ENCODE measurements at places on chromosomes 2 and 18.

DNA sequence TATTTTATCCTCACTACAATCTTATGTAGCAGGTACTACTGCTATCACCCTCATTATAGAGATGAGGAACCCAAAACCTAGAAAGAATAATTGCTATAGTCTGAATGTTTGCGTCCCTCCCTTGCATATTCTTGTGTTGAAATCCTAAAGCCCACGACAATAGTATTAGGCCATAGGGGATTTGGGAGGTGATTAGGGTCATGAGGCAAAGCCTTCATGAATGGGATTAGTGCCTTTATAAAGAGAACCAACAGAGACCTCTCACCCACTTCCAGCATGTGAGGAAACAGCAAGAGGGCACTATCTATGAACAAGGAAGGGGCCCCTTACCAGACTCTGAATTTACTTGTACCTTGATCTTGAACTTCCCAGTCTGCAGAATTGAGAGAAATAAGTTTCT, 500.3 kb upstream of the FAM98A start:
- DNase-seq = no peak

DNA sequence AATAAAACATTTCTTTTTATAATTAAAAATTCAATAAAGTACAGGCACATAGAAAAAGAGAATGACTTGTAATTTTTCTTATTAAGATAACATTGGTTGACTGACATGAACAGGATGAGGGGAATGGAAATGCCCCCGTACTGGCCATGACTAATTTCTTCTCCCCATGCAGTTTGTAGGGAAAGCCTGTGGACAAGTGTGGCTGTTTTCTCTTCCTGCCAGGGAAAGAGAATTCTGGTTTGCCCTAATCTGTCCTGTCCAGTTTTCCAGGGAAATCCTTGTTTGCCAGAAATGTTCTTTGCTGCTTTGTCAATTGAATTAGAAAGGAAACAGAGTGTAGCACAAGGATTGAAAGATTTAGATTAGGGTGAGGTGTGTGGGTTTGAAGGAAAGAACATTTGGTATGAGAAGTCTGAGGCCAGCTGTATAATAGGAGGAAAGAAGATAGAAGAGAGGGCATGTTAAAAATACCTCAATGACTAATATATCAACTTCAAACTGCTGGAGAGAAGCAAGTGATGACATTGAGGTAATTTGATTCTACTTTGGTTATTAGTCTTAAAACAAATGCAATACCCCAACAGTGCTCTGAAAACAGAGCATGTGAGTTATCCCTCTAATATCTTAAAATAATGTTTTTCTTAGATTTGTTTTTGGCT, 593.9 kb upstream of the ZNF804A start:
- DNase-seq = no peak

- no peak for DNase-seq
Measured at GRCh38 chr2:71898375-71898774, 249.3 kb downstream of the CYP26B1 start.

GRCh38 chr2:36489281-36489680, 108.7 kb downstream of the FEZ2 start:
- no peak for DNase-seq

DNA sequence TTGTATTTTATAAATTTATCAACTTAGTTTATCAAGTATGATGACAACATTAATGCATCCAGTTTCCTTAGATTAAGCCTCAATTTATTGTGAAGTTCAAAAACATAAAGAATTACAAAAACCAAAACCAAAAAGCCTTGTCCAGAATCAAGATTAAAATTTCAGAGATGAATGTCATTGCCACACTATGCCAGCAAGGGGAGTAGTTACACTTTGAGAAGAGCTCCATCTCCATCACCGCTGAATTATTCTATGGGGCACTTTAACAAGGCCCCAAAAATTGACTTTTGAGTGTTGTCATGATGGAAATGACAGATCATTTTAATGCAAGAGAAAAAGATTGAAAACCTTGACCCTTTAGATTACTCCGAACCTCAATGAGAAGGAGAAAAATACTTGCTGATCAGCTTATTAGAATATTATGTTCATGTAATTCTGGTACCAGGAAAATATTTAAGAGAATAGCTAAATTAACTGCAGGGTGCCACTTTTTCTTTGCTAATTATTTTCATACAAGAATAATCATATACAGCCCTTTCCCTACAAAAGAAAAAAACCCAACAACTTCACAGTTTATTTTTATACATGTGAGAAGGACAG, 152.5 kb upstream of the AQP4 start:
- peak; percentile 44 for DNase-seq

DNA sequence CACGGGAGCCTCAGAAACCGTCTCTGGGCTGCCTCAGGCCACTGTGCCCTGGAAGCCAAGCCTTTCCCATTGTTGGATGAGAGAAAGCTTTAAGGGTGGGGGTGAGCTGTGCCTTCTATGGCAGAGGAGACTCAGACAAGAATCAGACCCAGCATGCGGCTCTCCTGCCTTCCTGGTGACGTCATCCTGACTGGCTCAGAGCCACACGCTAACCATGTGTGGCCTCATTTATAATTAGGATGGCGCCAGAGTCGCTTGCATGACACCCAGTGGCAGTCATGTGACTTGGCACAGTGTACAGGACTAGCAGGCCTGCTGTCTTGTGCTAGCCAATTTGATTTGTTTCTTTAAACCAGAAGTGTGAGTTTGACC, 99.1 kb downstream of the SH3BP4 start:
- DNase-seq = peak; percentile 83

DNA sequence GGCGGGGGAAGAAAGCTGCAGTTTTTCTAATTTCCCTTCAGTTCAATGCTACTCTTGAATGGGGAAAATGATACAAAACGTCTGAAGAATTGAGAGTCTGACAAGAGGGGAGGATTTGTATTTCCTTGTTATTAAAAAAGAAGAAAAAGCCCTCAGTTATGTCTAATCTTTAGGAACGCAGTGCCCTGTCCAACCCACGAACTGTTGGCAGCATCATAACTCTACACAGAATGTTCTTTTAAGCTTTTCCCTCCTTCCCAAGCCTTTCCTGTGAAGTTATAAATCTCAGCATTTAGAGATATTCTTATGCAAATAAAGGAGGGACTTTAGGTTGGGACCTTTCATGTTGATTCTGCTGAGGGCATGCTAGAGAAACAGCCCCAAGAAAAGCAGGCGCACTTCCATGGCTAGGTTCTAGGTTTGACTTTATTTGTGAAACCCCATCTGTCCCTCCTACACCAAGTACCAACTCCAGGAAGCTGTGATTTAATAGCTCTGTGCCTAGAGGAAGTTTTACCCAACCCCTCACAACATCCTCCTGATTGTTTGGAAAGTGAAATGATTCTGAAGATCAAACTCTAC, 288.6 kb downstream of the SETBP1 start:
- no peak for DNase-seq

GRCh38 chr2:222609381-222609780, 46.5 kb downstream of the FARSB start:
- peak; percentile 11 for DNase-seq

- DNase-seq = no peak
Measured at GRCh38 chr18:39840406-39840805, 2114.6 kb upstream of the PIK3C3 start.

GRCh38 chr2:10377052-10377746, 70.9 kb downstream of the ODC1 start:
- no peak for DNase-seq

DNA sequence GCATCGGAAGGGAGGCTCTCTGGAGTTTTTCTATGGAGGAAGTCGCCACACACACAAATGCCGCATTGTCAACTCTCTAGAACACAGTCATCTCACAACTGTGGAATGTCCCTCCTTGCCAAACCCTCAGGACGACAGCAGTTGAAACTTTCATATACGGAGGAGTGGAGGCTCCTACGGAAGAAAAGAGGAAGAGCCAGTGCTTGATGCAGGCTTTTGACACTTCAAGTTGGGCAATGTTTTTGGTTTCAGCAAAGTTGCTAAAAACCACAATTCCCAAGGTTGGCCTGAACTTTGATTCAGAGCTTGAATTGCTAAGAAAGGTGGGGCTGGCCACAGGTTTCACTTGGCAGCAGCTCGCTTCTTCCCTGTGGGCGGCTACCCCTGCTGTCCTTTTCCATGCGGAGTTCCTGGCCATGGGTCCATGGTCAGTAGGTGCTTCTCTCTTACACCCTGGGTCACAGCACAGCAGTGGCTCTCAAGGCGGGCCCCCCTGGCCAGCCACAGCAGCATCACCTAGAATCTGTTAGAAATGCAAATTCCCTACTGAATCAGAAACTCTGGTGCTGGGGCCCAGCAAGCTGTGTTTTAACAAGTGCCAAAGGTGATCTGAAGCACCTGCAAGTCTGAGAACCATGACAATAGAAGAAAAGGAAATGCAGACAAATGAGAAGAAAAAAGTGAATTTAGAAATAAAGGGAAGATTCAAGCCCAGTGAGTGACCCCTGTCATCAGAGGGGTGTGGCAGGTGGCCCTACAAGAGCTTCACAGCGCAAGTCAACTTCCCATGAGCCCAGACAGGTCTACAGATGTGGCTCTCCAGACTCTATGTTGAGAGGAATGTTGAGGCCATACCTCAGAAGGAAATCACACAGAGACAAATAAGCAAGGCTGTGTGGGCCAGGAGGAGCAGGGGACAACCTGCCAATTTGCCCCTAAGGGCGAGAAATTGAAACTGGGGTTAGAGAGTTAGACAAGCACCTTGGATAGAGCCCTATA, 856.4 kb downstream of the RNF144A start:
- DNase-seq = peak; percentile 72

DNA sequence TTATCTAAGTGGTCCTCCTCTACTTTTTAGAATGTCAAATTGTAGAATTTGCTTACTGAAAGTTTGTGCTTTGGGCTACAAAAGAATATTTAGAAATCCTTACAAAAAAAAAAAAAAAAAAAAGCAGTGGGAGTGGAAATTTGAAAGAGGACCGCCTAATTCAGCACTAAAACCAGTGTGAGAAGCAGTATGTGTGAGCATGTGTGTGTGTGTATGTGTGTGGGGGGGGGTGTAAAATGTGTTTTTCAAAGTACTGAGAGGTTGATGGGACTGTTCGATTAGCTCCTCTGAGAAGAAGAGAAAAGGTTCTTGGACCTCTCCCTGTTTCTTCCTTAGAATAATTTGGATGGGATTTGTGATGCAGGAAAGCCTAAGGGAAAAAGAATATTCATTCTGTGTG, at the start of gene VIT:
TSS of gene VIT (plus strand) at position 175 of the 400 bp plus-strand sequence. CDS start 19,664 bp downstream, outside the sequence.
- no peak for DNase-seq

DNA sequence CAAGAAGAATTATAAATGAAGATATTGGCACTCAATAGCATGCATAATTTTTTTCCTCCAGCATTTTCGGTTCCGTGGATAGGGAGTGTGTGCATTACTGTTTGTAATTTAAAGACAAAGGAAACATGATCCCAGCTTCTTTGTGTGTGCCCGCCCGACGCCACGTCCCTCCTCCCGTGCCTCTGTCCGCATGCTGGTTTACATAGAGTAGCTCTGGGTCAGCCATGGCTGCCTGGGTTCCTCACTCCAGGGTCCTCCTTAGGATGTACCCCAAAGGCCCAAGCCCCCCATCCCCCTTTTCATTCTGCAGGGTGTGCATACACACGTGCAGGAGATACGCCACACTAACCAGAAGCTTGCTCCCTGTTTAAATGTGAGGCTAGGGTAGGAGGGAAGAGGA, 214.7 kb downstream of the KLHL29 start:
- DNase-seq = no peak

DNA sequence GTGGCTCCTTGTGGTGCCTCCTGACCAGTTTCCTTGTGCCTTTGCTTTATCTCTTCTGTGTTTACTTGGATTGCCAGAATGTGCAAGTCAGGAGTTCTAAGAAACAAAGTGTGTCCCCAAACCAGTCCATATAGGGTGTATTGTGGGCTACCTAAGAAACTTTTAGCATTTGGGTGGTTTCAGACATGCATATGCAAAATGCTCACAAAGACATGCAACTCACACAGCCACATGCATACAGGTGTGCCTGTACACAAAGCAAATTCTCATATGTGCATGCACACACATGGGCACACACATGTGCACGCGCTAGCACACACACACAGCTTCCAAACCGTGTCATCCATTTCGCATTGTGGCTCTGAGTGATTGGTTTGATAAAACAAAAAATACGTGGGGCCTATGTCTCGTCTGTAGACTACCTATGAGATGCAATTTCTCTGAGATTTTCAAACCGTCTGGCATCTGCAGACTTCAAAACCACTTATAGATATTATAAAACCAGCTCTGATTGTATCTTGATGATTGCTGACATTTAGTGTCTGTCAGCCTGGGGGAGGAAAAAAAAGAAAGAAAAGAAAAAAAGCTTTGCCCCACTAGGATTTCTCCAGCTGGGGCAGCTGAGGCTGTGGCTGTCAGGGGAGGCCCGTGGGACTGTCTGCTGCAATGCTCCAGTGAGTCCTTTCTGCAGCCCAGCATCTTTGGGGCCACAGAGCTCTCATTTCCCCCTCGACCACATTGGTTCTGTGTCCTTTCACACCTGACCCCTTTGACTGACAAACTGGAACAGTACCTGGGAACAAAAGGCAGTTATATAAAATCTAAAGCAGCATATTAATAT, 556.1 kb downstream of the CMPK2 start:
- DNase-seq = no peak

DNA sequence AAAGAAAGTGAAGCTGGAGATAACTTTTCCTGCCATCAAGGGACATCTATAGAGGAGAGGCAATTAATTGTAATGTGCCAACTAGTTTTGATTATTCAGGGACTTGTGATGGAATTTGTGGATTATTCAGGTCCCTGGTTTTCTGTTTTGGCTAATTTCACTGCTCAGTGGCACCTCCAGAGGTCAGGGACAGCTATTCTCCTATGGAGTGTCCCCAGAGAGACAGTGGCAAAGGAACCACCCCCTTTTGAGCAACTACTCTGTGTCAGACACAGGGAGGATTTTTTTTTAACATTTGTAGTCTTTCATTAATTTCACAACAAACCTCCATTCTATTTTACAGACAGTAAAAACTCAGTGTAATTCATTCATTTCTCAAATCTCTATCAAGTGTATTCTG, 206.0 kb upstream of the SPRED2 start:
- peak; percentile 13 for DNase-seq

DNA sequence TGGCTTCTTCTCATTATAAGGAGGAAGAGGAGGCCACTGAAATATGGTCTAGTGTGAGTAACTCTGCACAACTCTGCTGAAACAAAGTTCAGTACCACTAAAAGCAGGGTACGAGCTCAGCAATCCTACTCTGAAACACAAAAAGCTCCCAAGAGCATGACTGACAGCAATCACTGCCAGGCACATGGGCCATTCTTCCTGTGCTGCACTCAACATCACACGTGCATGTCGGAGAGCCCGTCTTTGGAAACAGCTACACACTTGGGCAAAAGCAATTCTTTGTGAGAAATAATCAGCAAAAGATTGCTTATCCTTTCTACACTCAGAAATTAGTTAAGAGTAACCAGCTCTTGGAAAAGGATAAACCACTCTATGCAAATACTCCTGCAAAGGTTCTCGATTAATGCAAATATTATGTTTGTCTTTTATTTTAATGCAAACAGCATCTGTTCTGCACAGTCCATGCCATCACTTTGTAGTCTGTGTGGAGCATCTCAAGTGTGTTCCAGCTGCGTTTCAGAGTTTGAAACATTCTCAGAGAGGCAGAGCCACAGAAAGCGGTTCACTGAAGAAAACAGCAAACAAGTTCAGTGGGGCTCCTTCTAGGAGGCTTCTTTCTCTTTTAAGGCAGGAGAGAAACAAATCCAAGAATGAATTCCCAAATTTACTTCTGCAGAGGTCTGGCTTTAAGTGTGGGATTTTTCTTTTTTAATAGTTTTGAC, 145.0 kb downstream of the HDAC4 start:
- DNase-seq = no peak

- DNase-seq = peak; percentile 88
Measured at GRCh38 chr18:75161256-75162028, 47.5 kb downstream of the PTGR3 start.

All from hematopoietic multipotent progenitor cell treated with erythropoietin and hydrocortisone succinate and interleukin-3 and kit ligand, for 4 days (in vitro differentiated cells).